Tibial nerve (tissue), 4 donors: ENCODE measurements at places on chromosomes 2 and 18. TPM values are rescaled to one million over a fixed set of nuclear protein-coding genes. Genes with fewer than 3 reads are reported as not detected.
A peak's percentile ranks its signal among the peaks of the same experiment; 100 is the strongest.

GRCh38 chr2:25088817-25089516 lies 47.1 kb downstream of the EFR3B start:
- no peak for DNase-seq

GRCh38 chr18:28019425-28020108 lies 157.4 kb downstream of the CDH2 start:
- no peak for DNase-seq

DNA sequence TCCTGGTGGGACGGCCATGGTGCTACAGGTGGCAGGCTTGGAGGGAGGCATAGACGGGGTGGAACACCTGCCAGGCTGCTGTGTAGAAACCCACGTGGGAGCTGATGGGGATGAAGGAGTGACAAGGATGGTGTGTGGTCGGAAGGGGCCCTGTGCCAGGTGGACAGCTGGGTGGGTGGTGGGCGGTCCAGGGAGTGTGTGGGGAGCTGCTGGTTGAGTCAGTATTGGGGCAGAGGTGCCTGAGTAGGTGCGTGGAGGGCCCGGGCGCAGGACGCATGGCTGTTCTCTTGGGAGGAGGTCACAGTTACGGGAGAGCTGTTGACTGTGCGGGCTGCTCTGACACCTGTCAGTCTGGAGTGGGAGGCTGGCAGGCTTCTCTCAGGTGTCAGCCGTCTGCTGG lies 12.6 kb upstream of the D2HGDH start:
- DNase-seq: no peak

- no peak for DNase-seq
Measured at GRCh38 chr2:199997296-199997695, 41.9 kb downstream of the MAIP1 start.

GRCh38 chr2:62808554-62808953 lies 103.0 kb downstream of the EHBP1 start:
- DNase-seq: no peak

DNA sequence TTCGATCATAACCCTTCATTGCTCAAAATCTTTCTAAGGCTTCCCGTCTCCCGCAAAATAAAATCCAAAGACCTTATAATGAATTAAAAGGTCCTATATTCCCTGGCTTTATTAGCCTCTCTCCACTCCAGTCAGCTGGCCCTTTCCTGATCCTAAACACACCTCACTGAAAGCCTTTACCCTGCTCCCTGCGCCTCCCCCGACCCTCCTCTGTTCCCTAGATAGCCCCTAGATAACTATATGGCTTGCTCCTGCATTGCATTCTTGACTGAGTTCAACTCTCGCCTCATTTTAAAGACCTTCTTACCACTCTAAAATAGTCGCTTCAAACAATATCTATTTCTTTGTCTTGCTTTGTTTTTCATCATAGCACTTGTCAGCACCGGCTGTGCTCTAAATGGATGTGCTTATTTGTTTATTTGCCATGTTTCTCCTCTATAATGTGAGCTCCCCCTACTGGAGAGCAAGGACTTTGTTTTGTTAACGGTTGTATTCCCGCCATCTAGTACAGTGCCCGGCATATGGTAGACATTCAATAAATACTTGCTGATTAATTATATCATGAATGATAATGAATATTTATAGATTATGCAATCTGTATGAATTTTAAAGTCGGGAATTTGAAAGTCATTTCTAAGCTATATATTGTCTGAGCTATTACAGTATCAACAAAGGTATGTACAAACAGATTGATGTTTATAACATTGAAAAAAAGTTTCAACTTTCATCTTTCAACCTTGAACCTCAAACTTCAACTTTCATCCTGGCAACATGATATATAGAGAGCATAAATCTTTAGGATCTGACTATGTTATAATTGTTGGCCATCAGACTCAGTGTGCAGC lies 32.4 kb upstream of the VIT start:
- DNase-seq: peak; percentile 48

GRCh38 chr2:227370791-227371312 lies 8.3 kb downstream of the TM4SF20 start:
- peak; percentile 16 for DNase-seq

DNA sequence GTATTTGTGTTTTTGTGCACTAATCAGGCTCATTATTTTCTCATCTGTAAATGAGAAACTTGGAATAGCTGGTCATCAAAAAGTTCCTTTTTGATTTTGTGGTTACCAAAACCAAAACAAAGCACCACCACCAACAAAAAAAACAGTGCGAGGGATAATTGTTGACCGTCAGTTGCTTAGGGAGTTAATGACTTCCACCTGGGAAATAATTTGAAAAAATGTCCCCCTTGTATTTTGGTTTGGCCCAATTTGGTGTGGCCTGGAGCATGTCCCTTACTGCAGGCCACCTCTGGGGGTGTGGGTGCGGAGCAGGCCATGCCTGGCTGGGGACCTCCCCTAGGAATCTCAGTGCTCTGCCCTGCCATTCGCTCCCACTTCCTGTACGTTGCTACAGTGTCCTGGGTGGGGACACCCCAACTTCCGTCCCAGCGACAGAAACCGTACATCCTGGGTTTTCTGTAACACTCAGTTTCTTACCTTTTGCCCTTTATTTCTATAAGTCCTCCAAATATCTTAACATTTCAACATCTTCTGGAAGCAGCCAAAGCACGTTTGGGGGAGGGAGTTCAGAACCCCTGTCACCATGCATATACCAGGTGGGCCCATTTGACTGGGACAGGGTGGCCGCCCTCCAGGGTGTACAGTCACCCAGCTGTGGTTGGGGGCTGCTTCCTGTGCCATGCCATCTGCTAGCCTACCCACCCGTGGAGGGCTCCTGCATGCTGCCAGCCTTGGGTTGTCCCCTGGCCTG lies 31.3 kb downstream of the NCK2 start:
- DNase-seq: no peak

- DNase-seq: no peak
Measured at GRCh38 chr2:75047992-75048625, 89.7 kb downstream of the POLE4 start.

DNA sequence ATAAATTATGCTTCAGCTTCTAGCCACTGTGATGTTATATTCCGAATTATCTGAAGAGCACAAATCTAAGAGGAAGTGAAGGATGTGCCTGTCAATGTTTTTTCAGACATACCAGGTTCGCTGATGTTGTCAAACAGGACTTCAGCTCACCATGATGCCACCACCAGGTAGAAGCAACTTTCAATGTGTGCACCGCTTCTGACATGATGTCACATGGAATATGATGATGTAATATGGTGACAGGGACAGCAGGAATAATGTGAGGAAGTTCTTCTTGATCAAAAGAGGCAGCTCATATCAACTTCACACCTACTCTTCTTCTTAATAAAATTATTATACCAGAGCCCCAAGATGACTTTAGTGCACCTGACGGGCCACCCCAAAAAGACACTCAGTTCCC lies 893.2 kb downstream of the BCL11A start:
- DNase-seq: no peak

GRCh38 chr18:76881744-76882143 lies 59.4 kb downstream of the ZNF236 start:
- no peak for DNase-seq

GRCh38 chr18:9731380-9731779 lies 23.3 kb downstream of the RAB31 start:
- no peak for DNase-seq

DNA sequence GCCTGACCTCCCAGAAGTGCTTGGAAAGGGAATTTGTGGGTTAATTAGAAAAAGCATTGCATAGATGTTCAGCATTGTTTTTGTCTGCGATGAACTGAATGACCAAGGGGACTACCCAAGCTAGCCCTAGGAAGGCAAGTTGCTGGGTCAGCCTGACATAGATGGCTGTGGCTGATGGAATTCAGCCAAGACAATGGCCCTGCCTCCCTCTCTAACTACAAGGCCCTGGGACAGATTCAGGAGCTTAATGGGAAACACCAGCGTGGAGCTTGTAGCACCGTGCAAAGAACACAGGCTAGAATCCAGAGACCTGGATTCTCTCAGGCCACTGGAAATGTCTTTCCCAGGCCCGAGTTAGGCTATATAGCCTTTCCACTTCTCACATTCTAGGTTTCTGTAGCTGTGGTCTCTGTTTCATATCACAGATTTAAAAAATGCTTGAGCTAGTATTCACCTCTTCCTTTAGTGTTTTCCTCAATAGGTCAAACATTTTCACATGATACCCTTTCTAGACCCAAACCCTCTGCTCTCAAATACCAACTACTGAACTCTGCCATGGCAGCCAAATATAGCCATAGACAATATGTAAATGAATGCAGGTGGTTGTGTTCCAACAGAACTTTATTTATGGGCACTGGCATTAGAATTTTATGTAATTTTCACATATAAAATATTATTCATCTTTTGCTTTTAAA lies 294.3 kb upstream of the MEX3C start:
- DNase-seq: no peak

- DNase-seq: no peak
Measured at GRCh38 chr18:22689712-22690111, 243.4 kb upstream of the RBBP8 start.

Gene ZBTB7C
- 95.0 TPM for total RNA-seq
